ENCODE measurements at places on chromosomes 6 and 20.

DNA sequence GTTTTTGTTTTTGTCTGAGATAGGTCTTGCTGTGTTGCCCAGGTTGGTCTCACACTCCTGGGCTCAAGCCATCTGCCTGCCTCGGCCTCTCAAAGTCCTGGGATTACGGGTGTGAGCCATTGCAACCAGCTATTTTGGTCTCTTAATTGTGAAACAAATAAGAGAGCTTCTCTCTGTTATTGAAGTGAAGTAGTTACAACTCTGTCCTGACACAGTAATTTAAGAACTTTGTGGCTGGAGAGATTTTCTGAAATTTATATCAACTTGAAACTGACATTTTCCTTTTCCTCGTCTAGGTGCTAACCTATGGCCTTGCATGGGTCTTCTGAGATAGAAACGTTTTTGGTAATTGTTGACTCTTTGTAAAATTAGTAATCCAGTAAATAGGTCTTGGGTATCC is 122.1 kb upstream of the DOK5 start:
- DNase-seq = no peak

DNA sequence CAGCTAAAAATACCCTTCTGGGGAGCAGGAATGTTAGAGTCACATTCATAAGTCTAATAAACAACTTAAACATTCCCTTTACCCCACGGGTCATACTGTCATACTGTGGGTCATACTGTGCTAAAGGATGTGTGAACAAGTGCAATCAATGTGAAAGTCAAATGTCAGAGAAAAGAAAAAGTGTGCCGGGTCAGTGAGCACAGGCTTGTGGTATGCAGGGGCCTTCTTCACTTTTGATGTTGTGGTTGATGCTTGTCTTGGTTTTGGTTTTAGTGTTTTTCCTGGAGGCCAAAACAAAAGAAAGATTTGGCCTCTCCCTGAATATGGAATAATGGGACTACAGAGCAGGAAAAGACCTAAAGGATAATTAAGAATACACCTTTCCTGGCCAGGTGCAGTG is 267.9 kb upstream of the PLN start:
- DNase-seq = no peak

GRCh38 chr6:71737953-71738352 is 148.4 kb upstream of the RIMS1 start:
- DNase-seq = no peak

- DNase-seq = peak; percentile 44
Observed at GRCh38 chr6:82364087-82365015, 734 bp downstream of the TPBG start.

- no peak for DNase-seq
Observed at GRCh38 chr6:141484711-141485110, 648.0 kb upstream of the GJE1 start.

- DNase-seq = no peak
Observed at GRCh38 chr6:115271434-115271833, 789.3 kb downstream of the FRK start.

DNA sequence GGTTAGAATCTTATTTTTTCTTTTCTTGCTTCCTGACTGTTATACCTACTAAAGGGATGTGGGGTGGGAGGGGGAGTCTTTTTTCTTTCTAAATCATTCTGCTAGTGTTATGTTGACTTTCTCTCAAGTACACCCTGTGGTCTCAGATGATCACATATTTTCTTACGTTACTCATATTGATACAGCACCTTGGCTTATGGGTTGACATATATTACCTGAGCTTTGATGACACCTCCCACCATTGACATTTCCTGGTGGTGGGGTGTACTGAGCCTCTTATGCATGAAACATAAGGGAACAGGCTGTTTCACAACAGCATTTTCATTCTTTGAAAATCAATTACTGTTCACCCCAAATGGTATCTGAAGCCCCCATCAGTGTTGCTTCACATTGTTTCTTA is 169.8 kb downstream of the MMS22L start:
- no peak for DNase-seq

- DNase-seq = no peak
Observed at GRCh38 chr6:97097068-97098047, 172.8 kb downstream of the KLHL32 start.

GRCh38 chr6:135191508-135192255 is 10.6 kb downstream of the MYB start:
- DNase-seq = no peak

DNA sequence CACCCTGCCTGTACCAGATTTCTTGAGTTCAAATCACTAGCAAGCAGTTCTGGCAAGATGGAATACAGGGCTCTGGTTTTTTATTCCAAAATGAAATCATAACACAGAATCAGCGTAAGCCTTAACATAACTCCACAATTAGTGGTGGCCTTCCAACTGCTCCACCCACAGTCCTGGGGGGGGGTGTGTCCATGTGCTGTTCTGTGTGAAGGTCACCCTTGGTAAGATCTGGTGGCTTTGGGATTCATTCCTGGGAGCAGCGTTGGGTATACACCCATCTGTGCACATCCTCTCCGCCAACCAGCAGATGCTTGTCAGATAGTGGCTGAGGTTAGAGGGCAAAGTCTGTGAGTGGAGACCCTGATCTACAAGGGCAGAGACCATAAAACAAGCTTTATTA is 49.9 kb upstream of the CD83 start:
- no peak for DNase-seq
